ENCODE measurements at places on chromosomes 1 and 21. TPM values are rescaled to one million over a fixed set of nuclear protein-coding genes. Genes with fewer than 3 reads are reported as not detected.

- no peak for DNase-seq
These were observed 538.1 kb upstream of the ZRANB2 start for GRCh38 chr1:71618766-71619530.

DNA sequence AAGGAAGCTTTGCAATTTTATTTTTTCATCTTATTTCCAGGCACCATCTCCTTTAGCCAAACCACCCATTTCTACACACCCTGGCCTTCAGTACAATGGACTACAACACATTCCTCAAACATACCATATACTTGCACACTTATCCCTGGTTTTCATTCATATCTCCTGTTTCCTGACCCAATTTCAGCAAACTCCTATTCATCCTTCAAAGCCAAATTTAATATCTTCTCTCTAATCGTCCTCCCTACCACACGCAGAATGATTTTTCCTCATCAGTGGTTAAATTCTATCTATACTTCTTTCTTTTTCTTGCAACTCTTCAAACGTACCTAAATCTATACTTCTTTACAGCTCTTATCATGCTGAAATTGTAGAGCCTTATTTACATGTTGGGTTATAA, 2.9 kb downstream of the DENND2C start:
- no peak for DNase-seq

DNA sequence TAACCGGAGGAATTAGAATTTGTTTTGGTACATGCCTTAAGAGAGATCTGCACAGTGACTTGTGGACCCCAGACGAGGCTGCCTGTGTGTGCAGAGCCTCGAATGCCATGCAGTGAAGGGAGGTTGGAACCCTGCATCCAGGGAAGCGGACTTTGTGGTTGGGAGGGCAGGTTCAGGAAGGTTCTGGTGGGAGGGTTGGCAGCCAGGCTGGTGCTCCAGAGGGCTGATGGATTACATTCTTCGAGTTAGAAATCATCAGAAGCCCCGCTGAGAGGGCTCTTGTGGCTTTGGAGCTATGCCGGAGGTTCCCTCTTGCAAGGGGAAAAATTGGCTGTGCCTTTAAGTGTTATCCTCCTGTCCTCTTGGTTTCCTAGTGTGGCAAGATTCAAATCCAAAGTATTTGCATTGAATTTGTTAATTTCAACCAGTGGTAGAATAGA, 21.1 kb downstream of the ROR1 start:
- no peak for DNase-seq

DNA sequence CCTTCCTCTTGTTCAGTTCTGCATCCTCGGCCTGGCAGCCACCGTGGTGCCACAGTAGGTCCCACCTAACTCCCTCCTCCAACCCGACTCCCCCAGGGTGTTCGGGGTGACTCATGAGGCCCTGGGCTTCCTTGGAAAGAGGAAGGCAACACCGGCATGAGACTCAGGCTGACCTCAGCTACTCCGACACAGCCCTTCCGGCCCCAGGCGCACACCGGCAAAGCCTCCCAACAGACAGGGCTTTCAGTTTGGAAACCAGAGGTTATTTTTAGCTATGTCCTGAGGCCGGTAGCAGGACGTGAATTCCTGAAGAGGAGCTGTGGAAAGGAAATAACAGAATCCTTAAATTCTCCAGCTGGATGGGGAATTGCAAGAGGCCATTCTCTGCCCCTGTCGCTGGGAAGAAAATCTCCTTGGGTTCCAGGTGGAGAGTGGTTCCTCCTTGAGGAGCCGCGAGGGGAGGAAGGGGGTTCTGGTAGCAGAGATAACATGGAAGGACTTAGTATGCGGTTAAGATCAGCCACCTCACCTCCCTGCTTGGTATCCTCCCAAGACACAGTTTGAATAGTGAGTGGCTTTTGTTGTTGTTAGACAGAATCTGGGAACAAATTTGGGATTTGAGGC, 24.4 kb downstream of the PLXNA2 start:
- DNase-seq: peak; percentile 53

GRCh38 chr1:243496187-243496646, 240.4 kb downstream of the SDCCAG8 start:
- DNase-seq: peak; percentile 70

GRCh38 chr1:44867801-44868200, 24.7 kb upstream of the PTCH2 start:
- no peak for DNase-seq

DNA sequence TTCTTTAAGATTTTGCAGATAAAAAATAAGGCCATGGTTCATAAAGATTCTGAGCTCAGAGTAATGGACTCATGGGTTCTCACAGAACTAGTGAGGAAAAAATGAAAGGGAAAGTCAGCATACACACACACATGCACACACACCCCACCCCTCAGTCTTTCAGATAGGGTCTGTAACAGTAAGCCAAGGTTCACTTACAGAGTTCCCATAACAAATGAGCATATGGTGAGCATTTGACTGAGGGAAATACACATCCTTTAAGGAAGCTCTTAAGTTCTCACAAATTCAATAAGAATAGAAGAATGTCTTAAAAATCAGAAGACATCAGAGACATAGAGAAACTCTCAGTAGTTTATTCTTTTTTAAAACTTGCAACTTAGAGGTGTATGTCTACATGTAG, 57.9 kb downstream of the NTMT2 start:
- no peak for DNase-seq

GRCh38 chr1:107523736-107524135, 382.9 kb downstream of the NTNG1 start:
- no peak for DNase-seq

GRCh38 chr1:236282425-236282716, 613 bp upstream of the ERO1B start:
- no peak for DNase-seq

DNA sequence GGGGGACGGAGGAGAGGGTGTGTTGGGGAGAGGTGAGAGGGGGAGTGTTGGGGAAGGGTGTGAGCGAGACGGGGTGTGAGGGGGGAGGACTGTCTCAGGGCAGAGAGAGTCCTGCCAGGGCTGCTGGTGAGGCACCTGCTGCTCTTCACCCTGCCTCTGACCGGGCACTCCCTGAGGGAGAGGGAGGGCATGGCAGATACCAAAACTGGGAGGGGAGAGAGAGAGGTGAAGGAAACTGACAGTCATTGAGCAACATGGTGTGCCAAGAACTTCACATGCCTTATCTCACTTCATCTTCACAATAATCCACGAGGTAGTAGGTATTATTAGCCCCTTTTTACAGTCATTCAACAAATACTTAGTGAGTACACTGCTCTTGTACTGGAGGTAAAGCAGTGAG, 61.3 kb upstream of the ARTN start:
- no peak for DNase-seq

- no peak for DNase-seq
These were observed 699.9 kb downstream of the MATN1 start for GRCh38 chr1:30023339-30024022.

GRCh38 chr1:66371233-66372005, 162.5 kb upstream of the SGIP1 start:
- no peak for DNase-seq

DNA sequence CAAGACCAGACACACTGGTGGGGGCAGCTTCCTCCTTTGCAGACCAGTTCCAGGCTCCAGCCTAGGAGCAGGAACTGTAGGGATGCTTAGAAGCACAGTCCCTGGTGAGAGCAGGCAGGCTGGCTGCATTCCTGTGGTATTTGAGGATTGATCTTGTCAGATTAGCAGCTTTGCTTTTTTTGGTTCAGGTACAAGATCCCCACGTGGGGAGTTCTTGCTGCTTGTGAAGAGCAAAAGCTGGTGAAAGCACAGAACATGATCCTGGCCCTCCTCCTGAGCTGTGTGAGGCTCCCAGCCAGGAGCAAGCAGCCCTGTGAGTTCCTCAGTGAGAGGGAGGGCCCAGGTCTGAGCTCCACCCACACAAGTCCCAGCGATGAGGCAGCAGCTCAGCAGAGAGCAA, 75.3 kb upstream of the ARTN start:
- peak; percentile 29 for DNase-seq

KLHDC9 gene
- 21.9 TPM for total RNA-seq

TFB2M gene
- total RNA-seq: 10.8 TPM

Data from kidney (tissue), 22 donors.